ENCODE measurements at places on chromosomes 2 and 18.

- DNase-seq = no peak
Measured at GRCh38 chr2:163348857-163349380, 386.9 kb downstream of the FIGN start.

DNA sequence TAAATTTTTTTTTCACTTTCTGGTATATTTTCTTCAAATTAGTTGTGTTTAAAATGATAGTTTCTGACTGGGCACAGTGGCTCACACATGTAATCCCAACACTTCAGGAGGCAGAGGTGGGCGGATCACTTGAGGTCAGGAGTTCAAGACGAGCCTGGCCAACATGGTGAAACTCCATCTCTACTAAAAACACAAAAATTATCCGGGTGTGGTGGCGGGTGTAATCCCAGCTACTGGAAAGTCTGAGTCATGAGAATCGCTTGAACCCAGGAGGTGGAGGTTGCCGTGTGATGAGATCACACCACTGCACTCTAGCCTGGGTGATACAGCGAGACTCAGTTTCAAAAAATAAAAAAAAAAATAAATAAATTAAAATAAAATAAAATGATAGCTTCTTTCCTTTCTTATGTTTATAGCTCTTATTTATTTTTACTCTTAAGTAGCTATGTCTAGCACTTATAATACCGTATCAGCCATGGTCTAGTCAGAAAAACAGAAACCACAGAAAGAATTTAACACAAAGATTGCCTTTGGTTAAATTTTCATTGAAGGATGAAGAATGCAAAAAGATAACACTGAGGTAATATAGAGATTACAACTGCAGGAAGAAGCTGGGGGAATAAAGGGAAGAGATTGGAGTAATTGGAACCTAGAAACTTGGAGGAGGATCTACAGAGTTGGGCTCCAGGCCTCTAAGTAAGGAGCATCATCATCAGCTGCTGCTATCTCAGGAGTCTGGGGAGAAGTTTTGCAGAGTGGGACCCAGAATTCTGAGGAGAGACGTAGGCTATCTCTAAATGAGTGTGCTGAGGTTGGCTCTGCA lies 54.7 kb upstream of the MBOAT2 start:
- DNase-seq = no peak

DNA sequence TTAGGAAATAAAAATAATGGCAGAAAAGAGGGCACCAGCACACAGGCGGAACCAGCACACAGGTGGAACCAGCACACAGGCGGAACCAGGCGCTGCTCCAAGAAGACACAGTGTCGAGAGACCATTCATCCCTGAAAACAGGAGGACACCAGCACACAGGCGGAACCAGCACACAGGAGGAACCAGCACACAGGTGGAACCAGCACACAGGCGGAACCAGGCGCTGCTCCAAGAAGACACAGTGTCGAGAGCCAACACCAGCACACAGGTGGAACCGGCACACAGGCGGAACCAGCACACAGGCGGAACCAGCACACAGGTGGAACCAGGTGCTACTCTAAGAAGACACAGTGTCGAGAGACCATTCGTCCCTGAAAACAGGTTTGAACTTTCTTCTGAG lies 115.5 kb upstream of the TMEM18 start:
- no peak for DNase-seq

DNA sequence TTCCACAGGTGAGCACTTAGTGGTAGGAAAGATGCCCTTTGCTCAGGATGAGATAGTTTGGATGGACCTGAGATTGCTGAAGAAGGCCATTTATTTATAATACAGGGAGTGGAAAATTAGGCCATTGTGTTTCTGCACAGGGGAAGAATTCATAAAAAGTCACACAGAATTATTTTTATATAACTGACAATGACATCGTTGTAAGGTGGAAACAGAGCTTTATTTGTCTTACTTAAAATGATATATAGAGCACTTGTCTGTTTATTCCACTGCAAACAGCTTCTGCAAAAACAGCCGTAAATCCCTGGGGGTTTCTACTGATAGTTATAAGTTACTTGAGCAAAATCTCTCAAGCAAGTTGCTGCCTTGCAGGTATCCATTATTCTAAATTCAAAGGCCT lies 158.1 kb upstream of the ZNF521 start:
- DNase-seq = no peak

- no peak for DNase-seq
Measured at GRCh38 chr2:236250286-236250685, 13.9 kb downstream of the ASB18 start.

GRCh38 chr18:37499044-37499443 lies 66.6 kb downstream of the CELF4 start:
- DNase-seq = no peak

DNA sequence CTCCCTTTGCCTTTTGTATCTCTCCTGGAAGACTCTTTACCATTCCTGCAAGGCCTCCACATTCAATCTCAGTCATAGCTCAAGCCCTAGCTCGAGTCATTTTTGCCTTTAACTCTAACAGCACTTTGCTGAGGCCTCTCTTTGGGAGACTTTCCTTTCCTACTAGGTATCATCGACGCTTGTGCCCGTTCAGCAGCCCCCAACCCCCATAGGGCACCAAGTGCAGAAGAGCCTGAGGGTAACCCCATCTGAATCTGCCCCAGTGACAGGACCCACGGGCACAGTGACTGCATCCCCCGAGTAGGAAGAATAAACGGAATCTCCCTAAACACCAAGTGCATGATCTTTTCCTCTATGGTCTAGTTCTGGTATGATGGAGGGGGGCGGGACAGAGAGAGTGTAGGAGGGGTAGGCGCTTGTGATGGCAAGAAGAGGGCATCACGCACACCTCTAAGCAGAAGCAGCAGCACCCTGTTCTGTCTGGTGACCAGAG lies 66.3 kb downstream of the UXS1 start:
- no peak for DNase-seq

- DNase-seq = no peak
Measured at GRCh38 chr2:221710744-221711143, 138.6 kb upstream of the EPHA4 start.

DNA sequence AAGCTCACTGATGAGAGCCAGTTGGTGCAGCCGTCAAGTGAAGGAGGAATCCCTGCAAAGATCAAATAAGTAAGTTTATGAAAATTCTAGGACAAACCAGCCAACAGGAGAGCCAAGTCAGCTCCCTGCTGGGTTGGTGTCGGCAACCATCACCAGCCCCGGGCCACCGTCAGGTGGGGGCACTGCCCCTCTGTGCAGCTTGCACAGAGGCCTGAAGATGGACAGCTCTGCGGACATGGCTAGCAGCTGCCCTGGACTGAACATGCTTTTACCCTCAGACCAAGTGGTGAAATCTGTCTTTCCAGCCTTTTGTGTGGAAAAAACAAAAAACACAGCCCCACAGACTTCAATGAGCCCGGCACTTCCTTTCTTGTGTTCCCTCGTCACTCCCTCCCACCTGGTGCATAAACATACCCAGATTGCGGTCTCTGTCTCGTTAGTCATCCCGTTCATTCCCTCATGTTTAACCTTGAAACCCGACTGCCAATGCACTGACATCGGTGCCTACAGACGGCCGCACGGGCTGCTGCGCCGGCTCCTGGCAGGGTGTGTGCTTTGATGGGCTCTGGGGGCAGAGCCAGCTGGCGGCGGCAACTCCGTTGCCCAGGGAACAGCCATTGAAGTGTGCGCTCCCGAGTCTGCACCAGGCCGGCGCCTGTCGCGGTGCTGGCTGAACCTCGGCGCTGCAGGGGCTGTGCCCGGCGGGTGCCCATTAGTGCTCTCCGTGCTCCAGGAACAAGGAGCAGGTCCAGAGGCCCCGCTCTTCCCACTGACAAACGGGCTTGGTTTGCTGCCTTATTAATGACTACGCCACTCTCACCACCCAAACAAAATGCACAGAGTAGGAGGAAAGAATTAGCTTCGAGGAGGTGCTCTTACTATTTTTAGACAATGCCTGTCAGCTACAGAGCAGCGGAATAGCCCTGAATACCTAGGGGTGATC lies 95.3 kb downstream of the EIPR1 start:
- DNase-seq = no peak

DNA sequence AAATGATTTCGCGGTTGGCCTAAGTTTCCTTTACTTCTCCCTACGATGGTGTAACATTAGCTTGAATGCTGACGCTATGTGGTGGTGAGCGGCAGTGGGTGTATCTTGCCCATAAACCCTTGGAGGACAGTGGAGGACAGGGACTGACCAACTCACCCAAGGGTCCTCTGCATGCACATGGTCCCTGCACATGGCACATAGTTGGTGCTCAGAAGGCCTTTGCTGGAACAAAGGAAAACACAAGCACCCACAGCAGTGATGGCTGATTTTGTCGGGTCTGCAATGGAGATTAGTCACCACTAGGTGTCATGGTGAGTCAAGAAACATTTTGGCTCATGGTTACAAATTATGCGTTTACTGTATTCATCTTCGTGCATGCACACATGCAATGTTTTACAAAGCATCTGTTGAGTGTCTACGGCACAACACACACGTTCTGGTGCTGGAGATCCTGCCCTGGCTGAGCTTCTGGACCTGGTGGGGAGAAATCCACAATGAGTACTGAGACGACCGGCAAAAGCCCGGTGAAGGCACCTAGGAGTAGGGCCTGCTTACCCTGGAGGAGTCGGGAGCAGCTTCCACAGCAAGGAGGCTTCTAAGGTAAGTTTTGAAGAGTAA lies 44.0 kb downstream of the PDCL3 start:
- peak; percentile 64 for DNase-seq

DNA sequence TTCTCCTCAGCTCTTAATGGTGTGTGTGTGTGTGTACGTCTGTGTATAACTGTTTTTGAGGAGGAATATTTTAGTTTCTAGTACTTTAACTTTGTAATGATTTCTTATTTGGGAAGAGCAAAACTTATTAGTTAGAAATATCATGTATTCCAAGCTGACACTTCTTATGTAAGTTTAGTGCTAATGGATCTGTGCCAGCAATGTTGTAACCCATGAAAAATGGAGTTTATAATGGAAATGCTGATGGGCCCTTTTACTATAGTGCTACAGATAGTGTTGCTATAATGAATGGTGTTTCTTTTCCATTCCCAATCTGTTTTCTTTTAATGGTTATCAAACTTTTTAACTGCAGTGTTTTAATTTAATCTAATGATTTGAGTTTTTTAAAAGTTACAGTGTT lies 49.8 kb upstream of the OTX1 start:
- no peak for DNase-seq

DNA sequence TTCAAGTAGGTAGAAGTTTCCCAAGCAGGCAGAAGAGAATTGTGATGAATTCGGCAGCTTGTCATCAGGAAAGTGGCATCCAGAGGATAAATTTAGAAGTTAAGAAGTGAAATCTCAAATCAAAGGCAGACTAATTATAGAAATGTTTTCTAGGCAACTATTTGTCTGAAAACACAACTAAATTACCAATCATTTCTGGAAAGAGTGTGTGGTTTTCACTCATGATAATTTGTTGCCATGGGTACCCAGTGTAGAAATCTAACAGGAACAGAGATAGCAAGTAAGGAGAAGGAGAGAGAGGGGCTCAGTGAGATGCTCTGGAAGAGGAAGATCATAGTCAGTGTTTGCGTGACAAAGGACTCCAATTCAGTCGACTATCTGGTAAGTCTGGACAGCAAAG lies 208.1 kb downstream of the NCKAP5 start:
- DNase-seq = no peak

DNA sequence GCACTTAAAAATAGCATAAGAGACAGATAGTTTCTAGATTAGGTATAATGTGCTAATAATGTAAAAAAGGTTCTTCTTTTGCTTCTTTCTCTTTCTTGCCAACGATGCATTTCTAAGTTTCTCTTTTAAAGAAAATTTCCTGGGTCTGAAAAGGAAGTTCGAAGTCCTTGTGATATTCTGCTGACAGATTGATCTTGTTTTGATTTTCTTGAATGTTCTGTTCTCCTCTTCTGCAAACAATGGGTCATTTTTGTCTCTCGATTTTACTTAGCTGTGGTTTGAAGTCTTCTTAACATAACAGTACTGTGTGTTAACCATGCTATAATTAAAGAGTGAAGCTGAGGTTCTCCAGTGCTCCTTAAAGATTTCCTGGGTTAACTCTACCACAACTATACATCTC lies 61.1 kb upstream of the ACYP2 start:
- DNase-seq = peak; percentile 33

GRCh38 chr2:236536727-236537398 lies 32.8 kb upstream of the ACKR3 start:
- peak; percentile 37 for DNase-seq

GRCh38 chr18:50695431-50696176 lies 124.2 kb downstream of the MRO start:
- no peak for DNase-seq

GRCh38 chr2:235854276-235854675 lies 313.9 kb downstream of the GBX2 start:
- DNase-seq = no peak

- no peak for DNase-seq
Measured at GRCh38 chr2:53740170-53740569, 27.4 kb upstream of the CHAC2 start.

- no peak for DNase-seq
Measured at GRCh38 chr2:195626507-195626906, 30.5 kb upstream of the SLC39A10 start.

- DNase-seq = no peak
Measured at GRCh38 chr2:187297801-187298200, 150.3 kb downstream of the CALCRL start.

DNA sequence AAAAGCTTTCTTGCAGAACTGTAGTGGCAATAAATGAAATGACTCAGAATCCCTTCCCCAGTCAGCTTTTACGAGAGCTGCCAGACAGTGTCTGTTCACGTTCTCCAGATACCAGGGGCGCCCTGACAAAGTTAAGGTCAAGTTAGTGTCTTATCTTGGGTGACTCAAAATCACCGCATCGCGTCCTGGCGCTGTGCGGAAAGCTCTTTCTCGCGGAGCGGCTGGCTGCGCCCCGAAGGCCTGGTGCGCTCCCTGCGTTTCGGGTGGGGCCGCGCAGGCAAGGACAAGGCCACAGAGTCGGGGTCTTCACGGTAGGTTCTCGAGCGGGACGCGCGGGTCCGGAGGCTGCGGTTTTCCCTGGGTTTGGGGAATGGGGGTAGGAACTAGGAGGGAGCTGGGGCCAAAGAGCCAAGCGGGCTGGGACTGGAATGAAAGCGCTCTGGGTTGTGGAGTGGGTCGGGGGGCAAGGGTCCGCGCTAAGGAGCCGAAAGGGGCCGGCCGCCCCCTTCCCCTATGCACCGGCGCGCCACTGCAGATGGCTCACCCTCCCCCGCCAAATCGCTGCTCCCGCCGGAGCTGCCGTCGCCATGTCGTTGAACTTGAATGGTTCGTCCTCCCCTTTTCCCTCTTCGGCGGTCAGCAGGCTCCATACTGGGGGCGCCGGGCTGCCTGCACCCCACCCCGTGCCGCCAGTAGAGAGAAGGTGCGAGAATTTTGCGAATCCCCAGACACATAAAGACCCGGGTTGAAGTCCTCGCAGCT lies 2.6 kb upstream of the HOXD11 start:
- no peak for DNase-seq

- no peak for DNase-seq
Measured at GRCh38 chr2:99481941-99482340, 7.9 kb downstream of the REV1 start.

All from GM20000 (cell line).